ENCODE measurements at places on chromosomes 1 and 21.
A peak's percentile ranks its signal among the peaks of the same experiment; 100 is the strongest.

- no peak for DNase-seq
These were observed 187.4 kb upstream of the KCNK2 start for GRCh38 chr1:214895011-214895600.

GRCh38 chr1:212949771-212950170 is 570 bp upstream of the VASH2 start:
- no peak for DNase-seq

- DNase-seq: peak; percentile 15
These were observed 172.6 kb downstream of the PLA2G4A start for GRCh38 chr1:187001198-187001889.

DNA sequence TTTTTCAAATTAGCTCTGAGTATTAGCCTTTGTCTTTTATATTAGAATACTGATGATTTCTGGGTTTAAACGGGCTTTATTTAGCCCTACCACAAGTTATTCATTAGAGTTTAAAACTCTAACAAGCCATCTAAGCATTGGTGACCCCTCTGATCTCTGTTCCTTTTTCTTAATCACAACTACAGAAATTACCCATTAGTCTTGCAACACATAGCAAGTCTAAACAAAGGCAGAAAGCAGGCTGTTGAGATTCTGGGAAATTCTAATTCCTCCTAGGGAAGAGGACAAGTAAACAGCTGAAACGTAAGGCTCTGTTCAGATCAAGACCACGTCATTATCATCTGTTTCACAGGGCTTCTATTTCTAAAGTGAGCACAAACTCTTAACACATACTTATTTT is 491.2 kb upstream of the ZRANB2 start:
- no peak for DNase-seq

DNA sequence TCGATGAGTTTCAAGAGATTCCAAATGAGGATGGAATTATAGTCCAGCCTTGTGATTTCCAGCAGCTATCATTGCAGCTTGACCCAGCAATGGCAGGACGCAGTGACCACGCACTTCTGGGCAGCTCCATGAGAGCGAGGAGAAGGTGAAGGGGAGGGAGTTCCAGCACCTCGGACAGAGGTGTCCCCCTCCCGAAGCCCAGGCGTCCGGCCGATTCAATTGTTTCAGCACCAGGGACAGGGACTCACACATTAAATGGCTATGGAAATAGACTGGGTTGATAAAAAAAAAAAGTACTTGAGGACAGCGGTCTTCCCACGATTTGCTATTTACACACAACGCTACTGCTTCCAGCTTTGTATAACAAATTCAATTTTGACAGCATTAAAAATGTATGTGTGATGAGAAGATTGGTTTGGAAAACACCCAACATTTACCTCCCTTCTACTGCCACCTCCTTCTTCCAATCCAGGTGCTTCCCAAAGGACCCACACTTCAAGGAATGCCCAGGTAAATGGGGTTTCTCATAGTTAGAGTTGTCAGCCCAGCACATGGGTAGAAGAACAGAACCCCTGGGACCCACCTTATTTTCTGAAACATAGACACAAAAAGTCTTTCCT is 71.8 kb downstream of the DISP3 start:
- DNase-seq: peak; percentile 46

DNA sequence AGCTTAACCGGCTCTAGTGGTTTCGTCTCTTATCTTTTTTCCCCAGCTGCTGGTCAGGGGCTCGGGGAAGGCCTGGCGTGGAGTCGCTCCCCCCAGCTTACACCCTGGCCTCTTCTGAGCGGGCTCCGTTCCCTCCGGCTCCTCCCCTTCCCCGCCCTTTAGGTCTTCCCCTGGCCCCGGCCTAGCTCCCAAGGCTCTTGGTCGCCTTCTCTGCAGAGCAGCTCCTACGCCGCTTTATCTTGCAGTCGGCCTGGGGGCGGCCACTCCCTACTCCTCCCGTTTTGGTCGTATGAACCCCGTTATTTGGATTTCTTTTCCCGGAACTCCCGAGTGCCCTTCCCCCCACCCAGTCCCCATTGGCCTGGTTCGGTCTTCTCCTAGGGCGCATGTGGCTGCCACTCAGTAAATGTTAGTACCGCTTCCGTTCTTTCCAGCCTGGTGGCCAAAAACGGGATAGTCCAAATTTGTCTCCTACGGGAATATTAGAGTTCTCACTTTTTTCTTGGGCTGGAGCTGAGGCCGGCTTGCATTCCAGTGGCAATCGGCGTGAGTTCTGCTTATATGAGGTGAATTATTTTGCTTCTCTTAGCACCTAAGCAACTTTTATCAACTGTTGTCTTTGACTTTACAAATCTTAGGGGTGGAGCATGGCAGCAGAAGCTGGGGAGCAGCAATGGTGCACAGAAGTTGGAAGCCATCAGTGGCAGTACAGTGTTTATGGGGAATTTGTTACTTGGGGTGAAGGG is 467 bp downstream of the THRAP3 start:
- peak; percentile 82 for DNase-seq

All from amniotic stem cell (primary cell).